ENCODE measurements at places on chromosomes 2 and 18. TPM values are rescaled to one million over a fixed set of nuclear protein-coding genes. Genes with fewer than 3 reads are reported as not detected.

BMPR2 gene
- 48.8 TPM for total RNA-seq

MLPH gene
- 223 TPM for total RNA-seq

CPLX4 gene
- not detected for total RNA-seq

FBXO36 gene
- 3.3 TPM for total RNA-seq

POTEI gene
- total RNA-seq = not detected

DES gene
- 17.1 TPM for total RNA-seq

IMPACT gene
- 29.0 TPM for total RNA-seq

DNA sequence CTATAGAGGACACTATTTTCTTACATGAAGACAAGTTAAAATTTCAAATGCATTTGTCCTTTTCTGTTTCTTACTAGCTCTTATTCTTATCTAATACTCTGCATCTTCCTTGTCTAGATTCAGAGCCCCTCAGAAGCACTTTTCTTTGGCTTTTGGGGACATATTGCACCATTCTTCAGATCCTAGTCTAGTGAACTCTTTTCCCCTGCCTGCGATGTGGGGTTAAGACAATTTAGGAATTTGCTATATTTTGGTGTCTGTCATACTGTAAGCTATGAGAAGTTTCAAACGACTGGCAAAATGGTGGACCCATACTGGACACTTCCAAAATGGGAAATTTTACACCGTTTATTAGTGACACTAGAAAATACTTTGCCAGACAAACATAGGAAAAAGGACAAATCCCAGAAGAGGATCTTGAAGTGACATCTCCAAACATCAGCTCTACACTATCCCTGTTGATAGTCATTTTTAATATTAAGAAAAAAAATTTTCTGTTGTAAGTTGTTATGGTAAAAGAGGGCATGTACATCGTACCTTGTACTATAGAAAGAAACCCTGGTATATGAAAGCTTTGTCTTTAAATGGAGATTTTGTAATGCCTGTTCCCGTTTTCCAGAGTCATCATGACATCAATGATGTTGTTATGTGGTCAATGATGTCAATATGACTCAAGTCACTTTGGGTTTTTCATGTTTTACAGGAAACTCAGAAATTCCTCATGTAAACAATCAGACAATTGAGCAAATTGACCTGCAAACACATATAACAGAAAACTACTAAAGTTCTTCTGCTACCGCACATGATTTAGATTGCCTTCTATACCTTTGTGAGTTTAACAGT is 4.4 kb upstream of the KYNU start:
- DNase-seq = no peak

- no peak for DNase-seq
Observed at GRCh38 chr2:83081826-83082690, 1377.0 kb downstream of the SUCLG1 start.

DNA sequence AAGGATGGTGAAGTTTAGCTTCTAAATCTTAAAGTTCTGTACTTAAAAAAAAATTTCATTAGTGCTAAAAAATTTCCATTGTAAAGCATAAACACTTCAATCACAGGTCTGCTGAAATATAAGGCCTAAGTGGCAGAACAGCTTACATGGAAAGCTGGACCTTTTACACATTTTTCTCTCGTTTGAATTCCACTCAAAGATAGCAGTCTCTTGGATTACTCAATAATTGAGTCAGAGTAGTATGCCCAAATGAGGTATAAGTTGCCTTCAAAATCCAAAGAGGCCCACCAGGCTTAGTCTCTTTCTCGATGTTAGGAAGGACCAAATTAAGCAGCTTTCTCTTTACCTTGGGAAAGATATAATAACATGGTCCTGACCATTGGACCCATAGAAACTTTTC is 220.4 kb upstream of the CWC22 start:
- DNase-seq = no peak

GRCh38 chr2:207432453-207432852 is 97.3 kb upstream of the CREB1 start:
- no peak for DNase-seq

- DNase-seq = no peak
Observed at GRCh38 chr18:13145636-13146190, 72.8 kb upstream of the LDLRAD4 start.

DNA sequence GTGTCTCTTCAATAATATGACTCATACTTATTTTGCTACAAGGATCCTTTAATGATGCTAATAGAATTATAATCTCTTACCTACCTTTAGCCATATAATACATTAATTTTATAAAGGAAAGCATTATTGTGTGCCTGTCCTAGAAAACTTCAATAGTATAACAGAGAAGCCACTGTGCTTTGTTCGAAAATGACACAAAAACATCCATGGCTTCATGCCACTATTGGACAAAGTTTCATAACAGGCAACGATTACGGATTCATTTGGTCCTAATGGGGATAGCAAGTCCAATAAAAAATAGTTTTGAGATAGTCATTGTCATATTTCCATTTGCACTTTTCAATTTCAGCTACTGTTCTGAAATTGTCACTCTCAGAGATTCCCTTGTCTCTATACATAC is 52.5 kb upstream of the CCDC150 start:
- no peak for DNase-seq

DNA sequence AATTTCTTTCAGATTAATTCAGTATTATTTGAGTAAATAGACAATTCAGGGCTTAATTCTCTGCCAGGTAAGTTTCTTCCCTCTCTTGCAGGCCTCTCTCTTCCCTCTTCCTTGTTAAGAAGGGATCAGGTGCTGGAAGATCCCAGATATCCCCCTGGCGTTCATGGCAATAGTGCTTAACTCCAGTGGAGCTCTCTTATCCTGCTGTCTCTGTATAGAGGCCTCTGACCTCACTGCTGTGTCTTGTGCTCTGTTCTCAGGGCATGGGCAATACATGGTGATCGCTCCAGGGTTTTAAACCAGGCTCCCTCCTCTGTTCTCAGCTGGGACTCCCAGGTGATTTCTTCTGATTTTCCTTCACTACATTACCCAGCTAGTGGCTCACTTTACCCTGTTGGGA is 226.8 kb downstream of the MC4R start:
- no peak for DNase-seq

DNA sequence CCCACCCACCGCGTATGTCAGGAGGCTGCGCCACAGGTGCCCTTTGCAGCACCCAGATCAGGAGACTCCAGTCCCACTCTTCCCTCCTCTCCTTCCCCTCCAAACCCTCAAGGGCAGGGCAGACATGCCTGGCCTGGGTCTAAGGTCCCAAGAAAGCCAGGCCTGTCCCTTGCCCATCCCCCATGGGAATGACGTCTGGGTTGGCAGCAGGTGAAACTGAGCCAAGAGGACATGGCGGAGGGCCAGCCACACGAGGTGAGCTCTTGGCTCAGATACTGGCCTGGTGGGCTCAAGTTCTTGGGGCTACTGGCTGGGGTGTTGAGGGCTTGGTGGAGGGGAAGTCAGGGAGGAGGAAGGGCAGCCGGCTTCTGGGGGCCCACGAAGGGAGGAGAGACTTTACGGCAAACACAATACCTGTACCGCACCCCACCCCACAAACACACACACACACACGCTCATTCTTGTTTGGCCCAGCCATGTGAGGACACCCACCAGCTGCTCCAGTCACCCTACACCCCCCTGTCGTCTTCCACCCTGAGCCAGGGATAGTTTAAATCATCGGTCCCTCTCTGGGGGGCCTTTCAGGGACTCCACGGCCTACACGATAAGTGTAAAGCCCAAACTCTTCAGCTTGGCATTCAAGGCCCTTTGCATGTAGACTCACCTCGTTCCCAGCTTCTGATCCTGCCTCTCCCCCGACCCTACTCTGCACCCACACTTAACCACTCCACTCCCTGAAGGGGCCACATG is 24.1 kb upstream of the TNS1 start:
- DNase-seq = peak; percentile 92

DNA sequence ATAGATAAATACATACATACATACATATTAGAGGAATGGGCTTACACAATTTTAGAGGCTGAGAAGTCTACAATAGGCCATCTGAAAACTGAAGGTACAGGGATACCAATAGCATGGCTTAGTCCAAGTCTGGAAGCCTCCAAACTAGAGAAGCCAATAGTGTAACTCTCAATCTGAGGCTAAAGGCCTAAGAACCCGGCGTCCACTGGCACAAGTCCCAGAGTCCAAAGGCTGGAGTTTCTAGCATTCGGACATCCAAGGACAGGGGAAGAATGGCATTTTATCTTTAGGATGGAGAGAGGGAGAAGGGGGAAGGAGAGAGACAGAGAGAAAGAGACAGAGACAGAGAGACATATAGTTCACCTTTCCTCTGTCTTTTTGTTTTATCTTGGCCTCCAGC is 63.7 kb upstream of the SYT4 start:
- no peak for DNase-seq

GRCh38 chr2:174076975-174077374 is 111.8 kb upstream of the SP3 start:
- no peak for DNase-seq

- no peak for DNase-seq
Observed at GRCh38 chr2:186592137-186592875, 2.5 kb downstream of the ITGAV start.

GRCh38 chr2:149017116-149017985 is 21.1 kb upstream of the LYPD6B start:
- DNase-seq = peak; percentile 79

DNA sequence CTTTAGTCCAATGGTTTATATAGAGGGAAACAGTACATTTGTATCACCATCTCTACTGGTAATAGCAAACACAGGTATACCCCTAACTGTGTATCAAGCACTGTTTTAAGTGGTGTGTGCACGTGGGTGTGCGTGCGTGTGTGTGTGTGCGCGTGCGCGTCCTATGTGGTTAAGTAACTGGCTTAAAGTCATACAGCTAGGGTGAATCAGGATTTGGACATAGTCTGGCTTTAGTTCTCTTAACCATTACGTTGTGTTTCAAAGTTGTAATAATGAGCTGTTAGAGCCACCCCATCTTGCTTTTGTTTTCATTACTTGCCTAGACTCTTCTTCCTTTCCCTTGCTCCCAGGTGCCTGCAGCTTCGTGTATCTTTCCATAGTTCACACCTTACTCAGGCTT is 2.1 kb downstream of the HADHB start:
- DNase-seq = no peak

Measured in breast epithelium (tissue), 4 donors.